ENCODE measurements at places on chromosomes 6 and 20.

GRCh38 chr20:6061544-6061943 is 7.7 kb upstream of the LRRN4 start:
- no peak for DNase-seq

DNA sequence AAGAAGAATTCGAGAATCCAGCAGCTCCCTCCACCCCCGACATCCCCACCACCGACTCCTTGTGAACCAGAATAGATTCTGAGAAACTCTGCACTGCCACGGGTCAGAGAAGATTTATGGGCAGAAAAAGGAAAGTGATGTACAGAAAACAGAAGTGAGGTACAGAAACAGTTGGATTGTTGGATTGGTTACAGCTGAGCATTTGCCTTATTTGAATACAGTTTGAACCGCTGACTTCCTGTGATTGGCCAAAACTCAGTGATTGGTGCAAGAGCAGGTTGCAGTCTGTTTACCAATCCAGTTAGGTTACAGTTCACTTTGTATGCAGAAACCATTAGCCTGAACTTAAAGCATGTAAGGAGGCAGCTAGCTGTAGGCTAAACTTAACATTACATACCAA is 131.2 kb upstream of the HDDC2 start:
- no peak for DNase-seq

DNA sequence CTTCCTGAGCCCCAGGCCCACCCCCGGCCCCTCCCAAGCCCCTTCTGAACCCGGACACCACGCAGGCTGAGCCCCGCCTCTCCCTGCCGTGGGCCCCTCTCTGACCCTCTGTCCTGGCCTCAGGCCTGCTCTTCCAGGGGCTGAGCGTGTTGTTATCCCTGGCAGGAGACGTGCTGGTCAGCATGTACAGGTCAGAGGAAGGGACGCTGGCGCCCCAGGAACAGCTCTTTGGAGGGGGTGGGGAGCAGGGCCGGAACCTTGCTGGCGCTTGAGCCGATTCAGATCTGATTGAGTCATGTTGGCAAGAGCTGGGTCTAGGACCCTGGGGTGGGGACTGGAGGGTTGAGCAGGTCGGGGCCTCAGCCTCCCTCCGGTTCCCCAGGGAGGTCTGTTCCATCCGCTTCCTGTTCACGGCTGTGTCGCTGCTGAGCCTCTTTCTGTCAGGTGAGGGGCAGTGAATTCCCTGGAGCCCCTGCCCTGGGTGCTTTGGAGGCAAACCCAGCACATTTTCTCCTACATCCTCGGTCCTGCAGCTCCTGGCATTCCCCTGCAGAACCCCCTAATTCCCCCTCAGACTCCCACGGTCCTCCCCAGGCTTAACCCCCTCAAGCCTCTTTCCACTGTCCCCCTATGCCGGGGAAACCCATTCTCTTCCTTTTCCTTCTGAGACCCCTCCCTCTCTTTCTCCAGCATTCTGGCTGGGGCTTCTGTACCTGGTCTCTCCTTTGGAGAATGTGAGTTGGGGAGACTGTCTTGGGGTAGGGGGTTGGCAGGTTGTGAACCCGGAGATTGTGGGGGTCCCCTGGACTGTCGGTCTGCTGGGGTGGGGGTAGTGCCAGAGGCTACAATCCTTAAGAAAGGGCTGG is 2.0 kb downstream of the SPAG4 start:
- DNase-seq = no peak

GRCh38 chr6:107633680-107634323 is 143.9 kb downstream of the SOBP start:
- DNase-seq = no peak

GRCh38 chr6:75931011-75931680 is 141.3 kb downstream of the IMPG1 start:
- DNase-seq = no peak

- DNase-seq = no peak
These were observed 6.5 kb downstream of the CTNNBL1 start for GRCh38 chr20:37700301-37700700.

GRCh38 chr20:7850775-7851490 is 89.3 kb downstream of the HAO1 start:
- DNase-seq = no peak

DNA sequence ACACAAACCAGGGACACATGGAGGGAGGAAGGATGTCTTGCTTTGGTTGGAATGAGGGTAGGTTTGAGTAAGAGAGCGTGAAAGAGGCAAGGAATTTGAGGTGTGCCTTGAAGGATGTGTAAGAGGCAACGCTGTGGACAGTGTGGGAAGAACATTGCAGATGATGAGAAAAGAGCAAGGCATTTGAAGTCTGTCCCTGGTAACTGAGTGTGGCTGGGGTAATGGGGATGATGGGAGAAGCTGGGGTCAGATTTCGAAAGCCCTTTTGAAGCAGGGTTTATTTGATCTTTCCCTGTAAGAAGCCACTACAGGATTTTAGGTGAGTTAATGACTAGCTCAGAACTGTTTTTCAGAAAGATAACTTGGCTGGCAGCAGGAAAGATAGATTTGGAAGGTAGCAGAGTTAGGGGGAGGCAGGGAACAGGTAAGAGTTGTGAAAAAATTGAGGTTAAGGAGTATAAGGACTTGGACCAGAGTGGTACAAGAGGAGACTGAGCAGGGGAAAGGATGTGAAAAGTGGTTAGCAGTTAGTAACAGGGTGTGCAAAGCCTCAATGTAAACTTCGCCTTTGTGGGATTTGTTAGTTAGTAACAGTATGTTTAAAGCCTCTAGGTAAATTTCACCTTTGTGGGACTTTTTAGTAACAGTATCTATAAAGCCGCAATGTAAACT is 17.7 kb downstream of the UTRN start:
- no peak for DNase-seq

GRCh38 chr20:50844430-50845100 is 49.7 kb downstream of the BCAS4 start:
- no peak for DNase-seq

DNA sequence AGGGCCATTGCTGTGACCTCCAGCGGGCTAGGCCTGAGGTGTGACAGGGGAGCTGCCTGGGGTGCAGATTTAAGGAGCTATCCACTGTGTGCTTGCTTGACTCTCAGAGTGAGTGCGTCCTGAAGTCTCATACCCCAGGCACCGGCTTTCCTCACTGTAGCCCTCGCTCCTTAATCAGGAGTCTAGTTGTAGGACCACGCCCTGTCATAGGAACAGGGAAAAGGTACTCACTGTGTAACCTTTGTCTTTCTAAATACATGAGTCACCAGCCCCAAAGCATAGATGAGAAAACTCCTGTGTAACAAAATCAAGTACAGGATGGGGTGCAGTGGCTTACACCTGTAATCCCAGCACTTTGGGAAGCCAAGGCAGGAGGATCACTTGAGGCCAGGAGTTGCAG is 141.7 kb downstream of the TMEM242 start:
- no peak for DNase-seq

GRCh38 chr6:74504941-74505340 is 700.9 kb downstream of the COL12A1 start:
- DNase-seq = no peak

DNA sequence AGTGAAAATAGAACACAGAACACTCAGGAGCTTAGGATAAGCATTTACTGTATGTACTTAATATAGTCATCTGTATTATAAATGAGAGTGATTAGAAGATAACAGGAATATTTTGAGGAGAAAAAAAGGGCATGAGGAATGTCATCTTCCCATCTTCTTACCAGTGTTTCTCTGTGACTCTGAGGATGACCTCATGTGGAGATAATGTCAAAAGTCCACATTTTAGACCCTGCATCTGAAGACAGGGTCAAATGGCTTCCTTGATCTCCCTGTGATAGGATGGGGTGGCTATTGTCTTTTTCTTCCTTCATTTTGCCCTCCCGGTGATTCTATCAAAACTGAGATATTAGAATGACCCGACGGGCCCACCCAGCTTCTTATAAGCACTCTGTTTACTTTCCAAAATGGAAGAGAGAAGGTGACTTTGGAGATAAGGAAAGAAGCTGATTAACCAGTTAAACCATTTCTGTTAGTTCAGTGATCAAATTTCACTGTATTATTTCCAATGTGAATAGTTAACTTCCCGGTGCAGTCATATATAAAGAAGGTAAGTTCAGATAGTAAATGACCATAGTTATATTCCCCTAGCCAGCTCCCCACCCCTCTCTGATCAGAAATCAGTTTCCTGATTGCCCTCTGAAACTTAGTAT is 115.7 kb upstream of the SALL4 start:
- DNase-seq = no peak

DNA sequence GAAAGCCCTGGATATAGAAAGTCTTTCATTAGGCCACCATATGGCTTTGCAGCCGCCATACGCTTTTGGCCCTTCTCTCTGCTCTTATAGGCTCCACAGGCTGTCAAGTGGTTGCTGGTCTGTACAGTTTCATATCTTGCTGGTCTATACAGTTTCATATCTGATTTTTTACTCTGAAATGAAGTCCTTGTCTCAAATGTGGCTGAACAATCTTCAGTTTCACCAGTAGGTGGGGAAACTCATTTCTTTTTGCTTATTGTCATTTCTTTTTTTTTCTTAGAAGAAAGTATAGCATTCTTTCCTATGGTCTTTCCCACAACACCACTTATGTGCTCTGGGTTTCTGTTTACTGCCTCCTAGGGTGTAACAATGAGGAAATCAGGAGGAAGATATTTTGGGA is 771.4 kb upstream of the MMS22L start:
- DNase-seq = no peak

DNA sequence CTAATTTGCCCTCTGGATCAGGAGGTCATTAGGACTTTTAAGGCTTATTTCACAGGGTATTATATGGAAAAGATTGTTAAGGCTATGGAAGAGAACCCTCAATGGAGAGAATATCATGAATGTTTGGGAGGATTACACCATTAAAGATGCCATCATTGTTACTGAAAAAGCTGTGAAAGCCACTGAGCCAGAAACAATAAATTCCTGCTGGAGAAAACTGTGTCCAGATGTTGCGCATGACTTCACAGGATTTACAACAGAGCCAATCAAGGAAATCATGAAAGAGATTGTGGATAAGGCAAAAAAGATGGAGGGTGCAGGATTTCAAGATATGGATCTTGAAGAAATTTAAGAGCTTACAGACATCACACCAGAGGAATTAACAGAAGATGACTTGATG is 798.3 kb upstream of the SLC35B3 start:
- no peak for DNase-seq

GRCh38 chr20:61173961-61174725 is 77.9 kb upstream of the CDH4 start:
- no peak for DNase-seq

GRCh38 chr6:151109869-151110575 is 129.7 kb upstream of the AKAP12 start:
- no peak for DNase-seq

- DNase-seq = no peak
These were observed 22.1 kb upstream of the PKIG start for GRCh38 chr20:44560229-44560628.

- peak; percentile 46 for DNase-seq
These were observed 1.6 kb upstream of the ATXN1 start for GRCh38 chr6:16762550-16763477.

GRCh38 chr6:118917546-118918328 is 17.2 kb downstream of the MCM9 start:
- DNase-seq = no peak
